Smooth muscle cell of the pulmonary artery (primary cell): ENCODE measurements at places on chromosomes 6 and 20. TPM values are rescaled to one million over a fixed set of nuclear protein-coding genes. Genes with fewer than 3 reads are reported as not detected.

RBBP8NL gene
- not detected in 2 replicates for total RNA-seq

KCNB1 gene
- 0.07 TPM in 2 replicates for total RNA-seq

SIRPD gene
- not detected in 2 replicates for total RNA-seq

VIP gene
- 0.10 TPM in 1 of 2 replicates, not detected in the other for total RNA-seq

MACROD2 gene
- total RNA-seq: 0.40 and 0.85 TPM in 2 replicates

DEFB124 gene
- total RNA-seq: not detected in 2 replicates

HACE1 gene
- total RNA-seq: 19.9 and 21.0 TPM in 2 replicates

MEI4 gene
- not detected in 2 replicates for total RNA-seq

OR2H2 gene
- not detected in 2 replicates for total RNA-seq

CYP21A2 gene
- 0.20 and 0.26 TPM in 2 replicates for total RNA-seq

TXNDC5 gene
- 938 and 997 TPM in 2 replicates for total RNA-seq

EDN1 gene
- 23.8 and 24.9 TPM in 2 replicates for total RNA-seq

KCNQ5 gene
- 7.8 and 16.4 TPM in 2 replicates for total RNA-seq

SPEF1 gene
- 0.13 and 0.20 TPM in 2 replicates for total RNA-seq

MICAL1 gene
- total RNA-seq: 50.4 and 71.4 TPM in 2 replicates
